ENCODE measurements at places on chromosomes 12 and 14.

DNA sequence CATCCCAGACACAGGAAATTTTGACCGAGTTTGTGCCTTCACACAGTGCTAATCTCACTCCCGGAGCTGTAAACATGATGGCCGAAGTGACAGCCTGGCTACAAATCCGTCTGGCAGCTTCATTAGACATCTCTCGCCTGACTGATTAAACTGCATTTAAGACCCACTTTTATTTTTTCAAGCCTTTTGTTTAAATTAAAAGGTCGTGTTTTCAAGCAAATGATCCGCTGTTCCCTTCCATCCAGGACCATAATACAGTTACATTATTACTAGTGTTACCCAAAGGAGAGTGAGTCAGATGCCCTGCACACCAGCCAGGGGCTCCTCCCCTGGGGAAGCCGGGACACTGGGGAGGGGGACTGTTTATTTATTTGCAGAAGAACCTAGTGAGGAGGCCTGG is 200.2 kb downstream of the EXOC5 start:
- DNase-seq = no peak

DNA sequence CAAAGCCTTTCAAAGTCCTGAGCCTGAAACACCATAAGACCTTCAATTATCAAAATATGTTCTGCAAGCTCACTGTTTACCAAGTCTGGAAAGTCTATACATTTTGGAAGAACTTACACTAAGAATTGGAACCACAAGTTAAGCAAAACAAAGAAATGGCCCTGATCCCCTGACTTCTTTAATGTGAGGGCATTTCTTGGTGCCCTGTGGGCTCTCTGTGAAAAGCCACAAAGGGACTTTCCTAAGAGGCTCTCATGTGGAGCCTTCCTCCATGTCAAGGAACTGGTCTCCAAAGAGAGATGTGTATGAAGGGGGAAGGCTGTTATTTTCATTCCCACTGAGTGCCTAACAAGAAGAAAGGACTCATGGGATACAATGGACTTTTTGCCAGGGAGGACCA is 13.5 kb upstream of the MYH6 start:
- no peak for DNase-seq

GRCh38 chr12:32828120-32828519 is 68.5 kb downstream of the PKP2 start:
- DNase-seq = no peak

- no peak for DNase-seq
These were observed 8.5 kb upstream of the MGAT4C start for GRCh38 chr12:86264451-86265328.

- DNase-seq = no peak
These were observed 237.2 kb upstream of the SYT10 start for GRCh38 chr12:33676866-33677265.

GRCh38 chr12:71011261-71011660 is 90.7 kb upstream of the PTPRR start:
- no peak for DNase-seq

GRCh38 chr14:76946753-76947077 is 81.8 kb downstream of the IRF2BPL start:
- DNase-seq = no peak

- peak; percentile 46 for DNase-seq
These were observed 882 bp downstream of the HECTD1 start for GRCh38 chr14:31206536-31207286.

DNA sequence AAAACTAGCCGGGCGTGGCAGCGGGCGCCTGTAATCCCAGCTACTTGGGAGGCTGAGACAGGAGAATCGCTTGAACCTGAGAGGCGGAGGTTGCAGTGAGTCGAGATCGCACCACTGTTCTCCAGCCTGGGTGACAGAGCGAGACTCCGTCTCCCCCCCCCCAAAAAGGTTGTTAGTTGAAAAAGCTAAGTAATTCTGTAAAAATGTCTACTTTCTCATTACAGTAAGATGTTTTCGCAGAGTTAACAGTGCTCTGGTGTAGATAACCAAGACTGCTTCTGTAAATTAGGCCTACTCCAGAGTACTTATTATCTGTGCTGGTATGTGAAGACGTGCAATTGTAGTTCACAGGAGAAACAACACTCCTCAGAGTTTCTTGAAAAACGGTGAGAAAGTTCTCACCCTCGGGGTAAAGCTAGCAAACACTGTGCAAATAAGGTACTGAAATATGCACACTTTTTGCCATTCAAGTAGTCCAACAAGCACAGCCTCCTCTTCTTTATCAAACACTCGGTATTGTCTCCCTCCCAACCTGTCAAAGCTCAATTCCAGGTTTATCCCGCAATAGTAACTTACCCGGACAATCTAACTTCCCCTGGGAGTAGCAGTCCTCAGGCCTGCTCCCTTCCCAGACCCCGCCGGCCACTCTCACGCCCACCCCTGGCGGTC is 974 bp downstream of the BTBD7 start:
- no peak for DNase-seq

DNA sequence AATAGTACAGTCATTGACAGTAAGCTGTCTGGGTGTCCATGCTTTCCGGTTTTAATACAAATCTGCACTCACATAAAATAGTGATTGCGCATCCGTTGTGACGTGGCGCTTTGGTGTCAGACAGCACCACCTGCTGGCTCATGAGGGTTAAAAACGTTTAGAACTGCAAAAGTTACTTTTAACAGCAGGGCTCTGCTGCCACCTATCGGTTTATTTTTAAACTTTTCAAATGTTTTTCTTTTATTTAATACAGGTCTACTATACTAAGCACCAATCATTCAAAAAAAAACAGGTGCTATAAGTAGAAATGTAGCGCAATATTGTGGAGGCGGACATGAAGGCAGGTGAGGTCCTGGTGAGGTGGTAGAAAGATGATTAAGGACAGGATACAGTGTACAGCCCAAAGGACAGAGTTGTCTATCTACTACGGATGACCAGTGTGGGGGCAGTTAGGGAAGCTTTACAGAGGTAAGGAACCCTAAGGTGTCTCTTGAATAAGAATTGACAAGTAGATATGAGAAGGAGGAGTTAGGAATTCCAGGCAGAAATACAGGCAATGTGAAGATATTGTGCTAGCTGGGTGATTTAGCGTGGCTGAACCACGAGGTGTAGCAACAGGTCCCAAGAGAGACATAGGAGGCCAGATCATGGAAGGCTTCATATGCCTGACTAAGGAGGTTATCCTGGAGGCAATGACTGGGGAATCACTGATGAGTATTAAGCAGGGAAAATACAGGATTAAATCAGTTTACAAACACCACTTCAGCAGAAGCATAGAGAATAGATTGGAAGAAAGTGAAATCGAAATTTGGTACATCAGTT is 91.5 kb upstream of the PRB2 start:
- peak; percentile 94 for DNase-seq

- DNase-seq = no peak
These were observed 1.1 kb downstream of the TAOK3 start for GRCh38 chr12:118371321-118372282.

DNA sequence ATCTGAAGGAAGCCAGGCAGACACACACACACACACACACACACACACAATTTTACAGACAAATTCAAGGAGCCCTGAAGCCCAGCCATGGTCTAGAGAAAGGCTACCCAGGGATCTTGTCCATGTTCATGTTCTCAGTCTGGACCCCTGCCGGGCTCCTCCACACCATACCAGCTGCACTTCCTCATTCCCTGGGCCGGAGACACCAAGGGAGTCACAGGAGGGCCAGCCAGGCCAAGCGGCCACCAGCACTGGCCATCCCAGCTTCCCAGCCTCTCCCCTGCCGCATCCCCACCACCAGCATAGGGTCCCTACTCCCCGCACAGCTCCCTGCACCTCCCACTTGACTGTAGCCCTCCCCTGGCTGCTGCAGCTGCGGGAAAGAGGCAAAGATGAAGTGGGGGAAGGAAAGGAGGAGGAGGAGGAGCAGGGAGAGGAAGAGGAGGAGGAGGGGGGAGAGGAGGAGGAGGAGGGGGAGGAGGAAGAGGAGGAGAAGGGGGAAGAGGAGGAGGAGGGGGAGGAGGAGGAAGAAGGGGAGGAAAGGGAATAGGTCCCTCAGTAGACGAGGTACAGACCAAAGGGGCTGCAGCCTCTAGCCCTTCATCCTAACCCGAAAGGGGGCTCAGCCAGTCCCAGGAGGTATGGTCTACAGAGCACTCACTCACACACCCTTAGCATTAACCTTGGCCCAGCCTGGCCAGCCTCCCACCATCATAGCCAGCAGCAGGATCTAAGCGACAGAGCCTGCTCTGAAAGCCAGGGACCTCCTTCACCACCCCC is 293.2 kb downstream of the DPF3 start:
- DNase-seq = peak; percentile 5

- DNase-seq = no peak
These were observed 19.4 kb downstream of the SETD1B start for GRCh38 chr12:121823101-121823726.

DNA sequence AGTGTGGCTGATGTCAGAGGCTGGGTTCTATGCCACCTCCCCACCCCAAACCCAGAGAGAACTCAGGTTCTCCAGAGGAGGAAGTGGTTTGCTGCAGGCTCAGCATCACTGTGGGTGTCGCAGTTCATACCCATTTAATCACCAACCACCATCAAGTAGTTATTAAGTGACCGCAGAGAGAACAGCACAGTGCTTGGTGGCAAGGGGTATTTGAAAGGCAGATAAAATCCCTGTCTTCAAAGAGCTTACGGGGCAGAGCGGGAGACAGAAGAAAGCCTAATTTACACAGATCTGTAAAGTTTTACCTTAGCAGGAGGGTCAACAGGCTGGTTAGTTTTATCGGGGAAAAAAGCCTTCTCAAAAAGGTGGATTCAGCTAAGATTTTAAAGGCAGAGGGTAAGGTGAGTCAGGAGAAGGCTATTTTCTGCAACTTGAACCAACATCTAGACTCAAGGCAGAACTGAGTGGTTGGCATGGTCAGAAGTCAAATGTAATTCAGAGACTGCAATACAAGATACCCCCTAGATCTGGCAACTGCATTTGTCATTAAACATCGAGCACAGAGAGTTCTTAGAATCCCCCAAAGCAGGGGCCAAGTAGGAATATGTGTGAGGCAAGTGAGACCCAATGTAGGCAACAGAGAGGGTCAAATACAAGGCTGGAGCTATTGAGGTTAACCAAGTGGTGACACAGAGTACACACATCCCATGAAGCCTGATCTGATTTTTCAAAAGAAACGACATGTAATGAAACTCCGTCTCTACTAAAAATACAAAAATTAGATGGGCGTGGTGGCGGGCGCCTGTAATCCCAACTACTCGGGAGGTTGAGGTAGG is 13.2 kb downstream of the PXN start:
- peak; percentile 76 for DNase-seq

DNA sequence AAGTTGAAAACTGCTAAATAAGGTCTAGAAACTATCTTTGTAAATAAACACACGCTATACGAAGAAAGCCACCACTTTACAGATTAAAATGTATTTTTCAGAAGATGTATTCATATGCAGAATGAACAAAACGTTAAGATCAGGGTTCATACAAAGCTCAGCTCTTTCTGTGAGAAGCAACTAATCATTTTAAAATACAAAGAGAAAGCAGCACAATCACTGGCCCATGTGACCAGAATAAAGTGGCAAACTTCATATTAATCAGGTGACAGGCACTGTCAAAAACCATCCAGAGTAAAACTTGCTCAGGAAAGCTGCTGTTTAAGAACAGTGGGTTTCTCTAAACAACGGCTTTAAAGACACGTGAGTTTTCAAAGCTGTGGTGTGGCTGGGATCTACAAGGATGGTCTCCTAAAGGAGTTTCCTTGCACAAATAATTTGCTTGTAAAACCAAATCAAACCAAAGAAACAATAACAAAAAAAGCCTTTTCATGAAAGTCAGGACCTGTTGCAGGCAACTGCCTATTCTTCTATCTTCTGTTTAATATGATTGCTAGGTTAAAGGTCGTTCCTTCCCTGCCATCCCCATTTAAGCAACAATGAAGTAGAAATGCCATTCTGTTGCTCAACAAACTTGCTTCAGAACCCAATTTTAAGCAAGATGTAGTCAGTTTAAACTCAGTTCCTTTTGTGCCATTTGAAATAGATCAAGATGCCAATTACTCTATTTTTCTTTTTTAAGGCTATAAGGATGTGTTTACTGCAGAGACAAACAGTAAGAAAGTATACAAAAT is 22.3 kb downstream of the SEL1L start:
- DNase-seq = peak; percentile 48

DNA sequence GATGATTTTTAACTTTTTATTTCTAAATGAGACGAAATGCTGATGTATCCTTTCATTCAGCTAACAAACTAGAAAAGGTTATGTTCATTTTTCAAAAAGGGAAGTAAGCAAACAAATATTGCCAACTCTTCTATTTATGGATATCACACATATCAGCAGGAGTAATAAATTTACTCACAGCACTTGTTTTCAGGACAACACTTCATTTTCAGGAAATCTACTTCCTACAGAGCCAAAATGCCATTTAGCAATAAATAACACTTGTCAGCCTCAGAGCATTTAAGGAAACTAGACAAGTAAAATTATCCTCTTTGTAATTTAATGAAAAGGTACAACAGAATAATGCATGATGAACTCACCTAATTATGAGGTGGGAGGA is 139.6 kb downstream of the HMGA2 start:
- peak; percentile 13 for DNase-seq

DNA sequence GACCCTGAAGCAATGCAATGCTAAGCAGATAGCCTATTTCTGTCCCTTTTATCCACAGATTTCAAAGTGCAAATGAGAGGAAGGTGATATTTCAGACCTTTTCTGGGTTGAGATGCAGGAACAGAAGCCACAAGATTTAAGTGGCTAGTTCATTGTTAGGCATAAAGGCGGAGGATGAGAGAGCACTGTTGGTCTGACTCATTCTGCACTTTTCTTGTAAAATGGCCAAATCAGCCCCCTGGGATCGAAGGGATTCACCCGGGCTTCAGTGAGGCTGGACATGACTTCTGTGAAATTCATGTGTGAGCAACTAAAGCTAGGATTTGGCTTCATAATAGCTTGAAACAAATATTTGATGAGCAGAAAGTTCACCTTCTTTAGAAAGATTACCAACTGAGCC is 101.9 kb upstream of the OVCH1 start:
- no peak for DNase-seq

- peak; percentile 19 for DNase-seq
These were observed 753 bp upstream of the ATP5MC2 start for GRCh38 chr12:53676656-53677015.

GRCh38 chr12:563250-563781 is 99.9 kb downstream of the NINJ2 start:
- no peak for DNase-seq
